Amygdala (tissue), 56 donors: ENCODE measurements at places on chromosomes 11 and 22.

DNA sequence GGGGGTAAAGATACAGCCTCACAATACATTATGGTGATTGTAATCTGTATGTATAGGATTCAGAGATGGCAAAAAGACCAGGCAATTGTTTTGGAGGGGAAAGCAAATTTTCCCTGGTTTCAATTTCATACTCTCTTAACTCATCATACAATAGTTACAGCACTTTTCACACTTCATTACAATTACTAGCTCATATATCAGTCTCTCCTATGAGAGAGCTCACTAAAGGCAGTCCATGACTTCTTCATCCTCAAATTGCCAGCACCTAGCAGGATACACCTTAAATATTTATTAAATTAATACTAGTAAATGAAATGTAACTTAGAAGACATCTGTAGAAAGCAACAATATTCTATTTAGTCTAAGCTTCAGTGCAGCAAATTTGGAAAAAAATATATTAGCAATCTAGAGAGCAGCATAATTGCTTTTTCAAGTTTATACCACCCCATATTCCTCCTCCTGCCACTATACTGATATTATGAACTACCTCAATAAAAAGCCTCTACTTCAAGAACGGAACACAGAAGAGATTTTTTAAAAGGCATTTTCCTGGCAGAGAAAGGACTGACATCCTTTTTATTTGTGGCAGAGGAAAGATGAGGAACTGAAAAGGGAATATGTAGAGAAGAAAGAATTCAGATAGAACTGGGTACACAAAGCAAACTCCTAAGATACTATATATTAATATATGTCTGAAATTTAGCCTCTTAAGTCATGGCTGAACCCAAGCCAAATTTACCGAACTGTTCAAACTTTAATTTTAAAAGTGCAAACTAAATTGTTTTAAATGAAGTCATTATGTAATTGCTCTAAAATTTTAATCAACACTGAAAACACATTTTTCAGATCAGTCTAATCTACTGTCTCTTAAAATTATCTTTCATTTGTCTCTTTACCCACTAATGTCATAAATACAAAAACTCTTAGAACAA lies 27.7 kb downstream of the PICALM start:
- DNase-seq, result no peak

- no peak for DNase-seq
Measured at GRCh38 chr22:40313007-40313406, 33.3 kb upstream of the ADSL start.

GRCh38 chr11:126268708-126269579 lies at the start of the genes FOXRED1 and SRPRA:
Gene FOXRED1, plus strand, starts transcription at chr11:126269154. Its CDS starts 53 bp downstream, at chr11:126269207.
Gene SRPRA, minus strand, starts transcription at chr11:126268895. Its CDS starts 91 bp downstream, at chr11:126268804.
- peak; percentile 99 for DNase-seq

GRCh38 chr11:104679258-104679657 lies 219.0 kb downstream of the CASP12 start:
- DNase-seq, result no peak

DNA sequence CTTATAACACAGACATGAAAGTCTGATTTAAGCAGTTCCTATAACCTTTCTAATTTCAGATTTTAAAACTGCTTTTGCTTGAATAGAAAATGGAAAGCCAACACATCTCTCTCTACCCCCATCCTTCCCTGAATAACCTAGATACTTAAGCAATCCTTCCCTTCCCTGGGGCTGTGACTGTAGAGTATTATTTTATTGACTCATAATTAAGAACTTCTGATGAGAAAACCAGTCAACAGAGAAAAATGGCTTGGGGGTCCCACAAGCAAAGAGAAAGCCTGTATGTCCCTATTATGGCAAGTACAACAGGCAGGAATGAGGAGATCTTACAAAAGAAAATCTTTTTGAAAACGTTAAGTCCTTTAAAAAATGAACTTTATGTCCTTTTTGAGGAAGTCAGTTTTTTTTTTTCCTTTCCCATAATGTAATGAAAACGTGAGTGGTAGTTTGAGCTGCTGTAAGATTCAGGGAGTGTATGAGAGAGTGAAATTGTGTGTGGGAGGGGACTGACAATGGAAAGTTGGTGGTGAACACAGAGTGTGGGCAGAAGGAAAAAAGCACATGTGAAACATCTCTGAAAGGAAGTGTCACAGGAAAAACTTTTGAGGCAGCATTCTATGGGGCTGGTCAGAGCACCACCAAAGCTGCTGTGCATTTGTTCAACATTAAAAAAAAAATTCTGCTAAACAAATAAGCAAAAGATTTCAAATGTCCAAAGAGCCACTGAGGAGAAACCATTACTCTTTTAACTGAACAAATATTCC lies 154.6 kb downstream of the MAML2 start:
- DNase-seq, result no peak

DNA sequence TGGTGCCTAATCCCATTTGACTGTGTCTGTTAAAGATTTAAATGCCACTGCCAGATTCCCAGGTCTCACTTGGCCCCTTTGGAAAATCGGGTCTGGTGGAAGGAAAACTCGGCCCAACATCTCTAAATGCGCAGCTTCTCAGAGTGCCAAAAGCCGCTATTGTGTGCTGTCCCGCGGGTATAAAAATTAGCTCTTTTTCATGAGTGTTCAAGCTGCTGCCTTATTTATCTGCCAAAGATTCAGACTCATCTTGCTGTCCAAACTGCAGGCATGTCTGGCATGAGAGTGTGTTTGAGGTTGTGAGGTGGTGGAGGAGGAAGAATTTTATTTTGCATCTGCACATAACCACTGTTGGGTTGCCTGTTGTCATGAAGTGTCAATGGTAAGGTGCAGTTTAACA lies 91.4 kb downstream of the NELL1 start:
- DNase-seq, result no peak

DNA sequence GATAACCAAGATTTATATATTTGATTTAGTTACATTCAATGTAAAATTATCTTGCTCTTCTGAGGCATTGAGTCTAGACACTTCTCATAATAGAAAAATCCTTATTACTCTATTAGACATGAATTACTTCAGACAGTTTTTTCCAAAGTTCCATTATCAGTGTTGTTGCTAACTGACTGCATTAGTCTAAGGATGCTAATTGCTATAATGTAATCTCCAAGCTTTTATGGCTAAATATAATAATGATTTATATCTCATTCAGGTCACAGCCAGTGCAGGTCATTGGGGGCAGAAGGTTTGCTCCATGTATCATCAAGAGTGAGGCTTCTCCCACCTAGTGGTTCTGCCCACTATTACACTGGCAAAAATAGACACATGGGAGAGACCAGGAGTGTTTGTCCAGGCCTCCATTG lies 377.2 kb upstream of the DDI1 start:
- DNase-seq, result no peak

GRCh38 chr22:38858492-38858891 lies 13.5 kb downstream of the CBX6 start:
- no peak for DNase-seq

DNA sequence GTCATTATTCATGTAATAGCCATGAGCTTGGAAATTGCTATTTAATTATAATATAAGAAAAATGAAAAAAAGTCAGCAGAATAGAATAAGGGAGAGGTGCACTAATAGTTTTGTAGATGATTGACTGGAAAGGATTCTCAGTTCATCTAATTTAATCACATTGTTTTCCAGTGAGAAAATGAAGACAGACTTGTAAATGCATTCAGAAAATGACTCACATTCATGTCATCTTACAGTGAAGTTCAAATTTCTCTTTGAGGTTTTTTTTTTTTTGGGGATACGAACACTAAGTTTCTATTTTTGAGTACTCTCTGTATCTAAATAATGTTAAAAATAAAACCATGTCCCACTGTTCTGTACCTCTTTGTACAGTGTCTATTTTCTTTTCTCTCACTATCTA lies 18.5 kb upstream of the OR4A16 start:
- DNase-seq, result no peak

DNA sequence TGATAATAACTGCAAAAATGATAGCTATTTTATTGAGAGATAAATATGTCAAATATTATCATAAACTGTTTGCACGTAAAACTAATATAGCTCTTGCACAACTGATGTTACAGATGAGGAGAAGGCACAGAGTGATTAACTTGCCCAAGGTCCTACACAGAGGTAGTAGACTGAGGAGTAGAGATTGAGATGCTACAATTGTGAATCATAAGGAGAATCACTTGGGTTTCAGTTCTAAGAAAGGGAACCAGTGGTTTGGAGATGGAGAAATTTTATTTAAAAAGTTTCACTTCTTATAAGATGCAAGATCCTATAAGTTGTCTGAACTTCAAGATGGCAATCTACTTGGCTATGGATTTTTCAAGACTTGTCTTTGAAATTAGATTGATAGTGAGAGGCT lies 224.8 kb upstream of the RAG2 start:
- DNase-seq, result no peak

GRCh38 chr11:58028687-58029411 lies 1.9 kb upstream of the OR6Q1 start:
- DNase-seq, result no peak

- DNase-seq, result no peak
Measured at GRCh38 chr11:1784761-1785650, 21.3 kb upstream of the CTSD start.

GRCh38 chr22:49365191-49365837 lies 462.4 kb downstream of the BRD1 start:
- DNase-seq, result no peak

- no peak for DNase-seq
Measured at GRCh38 chr22:26065847-26066246, 103.4 kb upstream of the SEZ6L start.

- no peak for DNase-seq
Measured at GRCh38 chr11:12179531-12179930, 69.1 kb downstream of the MICAL2 start.

GRCh38 chr22:49570032-49570848 lies 257.4 kb downstream of the BRD1 start:
- DNase-seq, result no peak

- DNase-seq, result no peak
Measured at GRCh38 chr22:46084943-46085827, 65.1 kb upstream of the PPARA start.

DNA sequence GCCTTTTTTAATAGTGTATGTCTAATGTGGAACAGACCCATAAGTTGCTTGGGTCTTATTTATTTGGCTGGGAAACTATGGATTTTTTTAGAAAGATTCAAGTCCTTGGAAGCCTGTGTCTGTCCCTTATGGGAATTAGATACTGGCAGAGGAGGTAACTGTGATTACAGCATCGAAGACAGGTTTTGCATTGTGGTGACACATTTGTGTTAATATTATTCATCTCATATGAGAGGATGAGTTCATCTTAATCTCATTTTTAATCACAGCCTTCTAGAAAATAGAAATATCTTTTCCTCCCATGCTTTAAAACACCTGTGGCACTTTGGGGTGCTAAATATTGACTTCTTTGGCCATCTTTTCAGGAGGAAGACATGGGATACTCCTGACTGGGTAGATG lies 9.2 kb downstream of the TAB1 start:
- no peak for DNase-seq

- no peak for DNase-seq
Measured at GRCh38 chr11:2929950-2930703, 907 bp upstream of the PHLDA2 start.

DNA sequence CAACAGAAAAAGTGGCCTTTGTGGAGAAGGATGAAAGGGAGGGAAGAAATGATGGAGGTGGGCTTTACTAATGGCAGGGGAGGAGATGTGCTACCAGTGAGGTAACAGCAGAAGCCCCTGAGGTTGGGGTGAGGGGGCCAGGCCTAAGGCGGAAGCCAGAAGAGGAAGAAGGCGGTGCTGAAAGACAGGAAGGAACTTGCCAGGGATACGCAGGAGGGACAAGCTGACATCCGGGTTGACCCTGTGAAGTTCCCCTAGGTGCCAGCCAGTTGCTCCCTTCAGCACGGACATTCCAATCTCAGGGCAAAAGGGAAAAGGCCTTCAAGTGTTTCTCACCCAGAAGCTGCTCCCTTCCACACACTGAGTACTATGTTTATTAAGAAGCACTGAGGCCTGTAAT lies 2.3 kb upstream of the TIRAP start:
- no peak for DNase-seq

- no peak for DNase-seq
Measured at GRCh38 chr11:74154620-74155281, 16.1 kb downstream of the C2CD3 start.

DNA sequence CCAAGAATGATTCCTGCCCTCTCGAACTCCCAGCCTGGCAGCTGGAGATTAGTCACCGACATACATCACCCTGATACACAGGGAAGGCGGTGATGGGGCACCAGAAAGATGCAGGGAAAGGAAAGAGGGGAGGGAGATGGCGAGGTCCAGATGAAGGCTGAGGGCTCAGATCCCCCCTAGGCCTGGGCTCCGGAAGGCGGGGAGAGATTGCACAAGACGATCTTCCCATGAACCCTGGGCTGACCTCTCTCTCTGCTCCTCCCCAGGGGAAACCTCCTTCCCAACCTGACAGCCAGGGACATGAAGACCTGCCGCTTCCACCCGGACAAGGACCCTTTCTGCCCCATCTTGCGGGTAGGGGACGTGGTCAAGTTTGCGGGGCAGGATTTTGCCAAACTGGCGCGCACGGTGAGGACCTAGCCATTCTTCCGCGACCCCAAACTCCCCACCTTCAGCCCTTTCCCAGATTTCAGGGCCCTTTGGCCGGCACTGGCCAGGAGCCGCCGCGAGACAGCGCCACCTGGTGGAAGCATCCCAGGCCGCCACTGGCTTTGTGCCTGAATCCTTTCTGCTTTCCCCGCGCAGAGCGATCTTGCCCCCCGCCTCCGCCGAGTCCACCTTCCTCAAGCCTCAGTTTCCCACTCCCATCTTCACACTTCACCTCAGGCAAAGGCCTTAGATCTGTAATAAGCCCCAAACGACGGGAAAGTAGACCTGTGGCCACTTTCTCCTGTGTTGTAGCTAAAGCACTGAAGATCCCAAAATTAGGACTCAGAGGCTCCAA lies 11.5 kb downstream of the P2RX3 start:
- peak; percentile 21 for DNase-seq

DNA sequence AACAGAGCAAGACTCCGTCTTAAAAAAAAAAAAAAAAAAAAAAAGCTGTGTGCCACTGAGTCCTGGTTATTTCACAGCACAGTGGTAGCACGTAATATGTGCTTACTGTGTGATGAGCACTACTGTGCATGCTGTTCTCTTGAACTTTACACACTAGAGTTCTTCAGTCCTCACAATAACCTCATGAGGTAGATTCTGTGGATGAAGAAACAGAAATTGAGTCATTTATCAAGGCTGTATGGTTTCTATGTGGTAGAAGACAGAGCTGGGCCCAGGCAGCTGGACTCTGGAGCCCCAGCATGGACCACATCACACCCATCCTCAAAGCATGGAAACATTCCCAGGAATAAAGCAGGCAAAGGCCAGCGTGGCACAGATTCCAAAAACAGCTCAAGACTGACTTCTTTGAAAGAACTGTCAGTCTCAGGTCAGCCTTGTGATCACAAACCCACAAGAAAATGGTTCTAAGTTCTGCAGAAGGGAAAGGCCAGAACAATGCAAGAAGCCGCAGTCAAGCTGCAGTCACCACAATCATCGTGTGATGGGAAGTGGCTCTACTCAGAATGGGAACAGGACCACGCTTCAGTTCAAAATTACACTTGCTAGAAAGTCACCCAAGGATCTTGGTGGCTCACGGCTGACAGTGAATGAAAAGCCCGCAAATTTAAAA lies 49.5 kb downstream of the MICAL3 start:
- no peak for DNase-seq

GRCh38 chr22:27628341-27628740 lies 173.2 kb downstream of the MN1 start:
- no peak for DNase-seq
